Hypothalamus (tissue), 51 donors: ENCODE measurements at places on chromosomes 12 and 14.

- no peak for DNase-seq
These were observed 89.2 kb downstream of the KCNK10 start for GRCh38 chr14:88233915-88234314.

DNA sequence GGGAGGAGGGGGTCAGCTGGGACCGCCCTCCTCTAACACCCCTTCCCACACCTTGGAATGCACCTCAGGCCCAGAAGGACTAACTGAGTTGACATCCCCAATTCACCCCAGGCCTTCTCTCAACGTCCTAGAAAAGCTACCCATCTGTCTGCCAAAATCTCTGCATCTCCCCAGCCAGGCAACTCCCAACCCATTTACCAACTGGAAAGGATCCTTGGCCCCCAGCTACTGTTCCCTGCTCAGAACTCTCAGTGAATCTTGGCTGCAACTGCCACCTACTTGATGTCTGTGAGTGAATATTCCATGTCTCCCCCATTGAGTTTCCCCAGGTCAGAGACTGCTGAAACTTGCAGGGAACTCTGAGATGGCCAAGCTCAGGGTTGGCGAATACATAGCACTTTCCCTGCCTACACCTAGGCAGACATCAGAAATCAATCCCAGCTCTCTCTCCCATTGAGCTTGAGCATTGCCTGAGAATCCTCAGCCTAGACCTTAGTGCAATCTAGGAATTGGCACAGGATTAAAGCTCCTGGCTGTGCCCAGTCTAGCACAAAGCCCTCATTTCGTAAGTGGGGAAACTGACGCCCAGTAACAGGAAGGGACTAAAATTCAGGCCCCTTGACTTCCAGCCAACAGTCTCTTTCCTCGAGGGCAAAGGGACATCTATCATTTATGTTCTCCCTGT is 71.9 kb upstream of the NCOR2 start:
- DNase-seq, result no peak

- DNase-seq, result no peak
These were observed 26.2 kb upstream of the PLEKHD1 start for GRCh38 chr14:69458350-69458749.

- no peak for DNase-seq
These were observed 27.4 kb downstream of the MMP17 start for GRCh38 chr12:131855521-131856142.

DNA sequence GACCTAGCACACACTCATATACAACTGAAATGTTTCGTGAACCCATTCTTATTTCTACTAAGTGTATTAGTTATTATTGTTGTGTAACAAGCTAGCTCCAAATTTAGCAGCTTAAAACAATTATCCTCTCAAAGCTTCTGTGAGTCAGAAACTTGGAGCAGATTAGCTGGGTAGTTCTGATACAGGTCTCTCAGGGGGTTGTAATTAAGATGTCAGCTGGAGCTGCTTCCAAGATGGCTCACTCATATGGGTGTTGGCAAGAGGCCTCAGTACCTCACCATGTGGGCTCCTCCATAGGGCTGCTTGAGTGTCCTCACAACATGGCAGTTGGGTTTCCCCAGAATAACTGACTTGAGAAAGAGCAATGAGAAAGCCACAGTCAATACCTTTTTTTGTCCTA is 9.8 kb downstream of the GPR135 start:
- DNase-seq, result no peak

DNA sequence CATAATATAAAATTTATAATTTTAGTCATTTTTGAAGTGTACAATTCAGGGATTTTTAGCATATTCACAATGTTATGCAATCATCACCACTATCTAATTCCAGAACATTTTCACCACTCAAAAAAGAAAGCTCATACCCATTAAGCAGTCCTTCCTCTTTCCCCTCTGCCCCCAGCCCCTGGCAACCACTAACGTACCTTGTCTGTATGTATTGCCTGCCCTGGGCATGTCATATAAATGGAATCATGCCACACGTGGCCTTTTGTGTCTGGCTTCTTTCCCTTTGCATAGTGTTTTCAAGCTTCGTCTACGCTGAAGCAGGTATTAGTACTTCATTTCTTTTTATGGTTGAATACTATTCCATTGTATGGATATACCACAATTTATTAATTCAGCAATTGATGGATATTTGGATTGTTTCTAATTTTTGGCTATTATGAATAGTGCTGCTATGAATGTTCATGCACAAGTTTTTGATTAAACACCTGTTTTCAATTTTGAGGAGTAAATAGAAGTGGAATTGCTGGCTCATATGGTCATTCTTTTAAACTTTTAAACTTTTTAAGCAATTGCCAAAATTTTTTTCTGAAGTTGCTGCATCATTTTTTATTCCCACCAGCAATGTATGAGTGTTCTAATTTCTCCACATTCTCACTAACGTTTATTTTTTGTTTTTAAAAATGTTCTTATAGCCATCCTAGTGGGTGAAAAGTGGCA is 1.6 kb upstream of the SSTR1 start:
- DNase-seq, result no peak

GRCh38 chr12:121748571-121749265 is 36.2 kb downstream of the TMEM120B start:
- no peak for DNase-seq

DNA sequence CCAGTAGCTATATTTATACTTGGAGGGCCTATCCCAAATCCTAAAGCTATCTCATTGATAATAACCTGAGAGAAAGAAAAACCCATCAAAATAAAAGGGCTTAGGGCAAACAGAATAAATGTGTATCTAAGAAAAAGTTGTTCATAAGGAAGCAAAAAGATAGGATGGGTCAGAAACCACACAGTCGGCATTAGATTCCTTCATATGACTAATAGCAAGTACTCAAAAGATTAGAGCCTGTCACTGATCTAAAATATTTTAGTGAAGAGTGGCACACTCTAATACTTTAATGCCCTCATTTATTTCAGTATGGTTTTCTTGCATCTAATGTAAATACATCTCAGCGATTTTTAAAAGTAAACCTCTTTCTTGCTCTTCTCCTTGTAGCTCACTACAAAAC is 17.1 kb upstream of the NAV3 start:
- no peak for DNase-seq

DNA sequence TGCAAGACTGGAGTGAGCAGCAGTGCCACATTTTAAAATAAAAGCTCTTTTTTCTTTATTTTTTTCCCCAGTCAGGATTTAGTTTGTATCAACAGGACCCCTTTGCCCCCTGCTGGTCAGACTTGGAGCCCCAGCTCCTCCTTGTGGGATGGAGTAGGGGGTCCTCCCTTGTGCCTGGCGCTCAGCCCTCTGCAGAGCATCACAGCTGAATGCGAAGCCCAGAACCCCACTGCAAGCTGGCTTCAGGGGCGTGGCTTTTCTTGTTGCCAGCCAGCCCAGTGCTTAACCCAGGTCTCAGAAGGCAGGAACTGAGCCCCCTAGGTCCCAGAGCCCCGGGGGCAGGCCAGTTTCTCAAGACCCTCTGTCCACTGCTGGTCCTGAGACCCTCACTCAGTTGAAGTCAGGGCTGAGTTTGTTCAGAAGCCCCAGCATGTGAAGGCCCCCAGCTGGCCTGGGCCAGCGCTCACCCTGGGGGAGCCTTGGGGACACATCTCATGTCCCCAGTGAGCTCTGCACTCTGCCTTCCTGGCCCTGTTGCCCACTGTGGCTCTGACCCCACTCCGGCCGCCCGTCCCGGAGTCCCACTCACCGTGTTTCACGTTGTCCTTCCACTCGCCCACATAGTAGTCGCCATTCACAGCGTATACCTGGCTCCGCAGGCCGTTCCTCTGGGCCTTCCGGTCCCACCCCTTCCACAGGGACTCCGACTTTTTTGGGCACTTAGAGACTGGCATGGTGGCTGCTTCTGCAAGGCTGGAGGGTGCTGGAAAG is 519 bp downstream of the MORN3 start:
- DNase-seq, result peak; percentile 6

- DNase-seq, result no peak
These were observed 45.7 kb downstream of the EIF2S3B start for GRCh38 chr12:10551375-10551774.

- DNase-seq, result no peak
These were observed 7.3 kb upstream of the TMEM119 start for GRCh38 chr12:108605000-108605689.

GRCh38 chr12:15858353-15858752 is 23.8 kb upstream of the STRAP start:
- DNase-seq, result no peak

DNA sequence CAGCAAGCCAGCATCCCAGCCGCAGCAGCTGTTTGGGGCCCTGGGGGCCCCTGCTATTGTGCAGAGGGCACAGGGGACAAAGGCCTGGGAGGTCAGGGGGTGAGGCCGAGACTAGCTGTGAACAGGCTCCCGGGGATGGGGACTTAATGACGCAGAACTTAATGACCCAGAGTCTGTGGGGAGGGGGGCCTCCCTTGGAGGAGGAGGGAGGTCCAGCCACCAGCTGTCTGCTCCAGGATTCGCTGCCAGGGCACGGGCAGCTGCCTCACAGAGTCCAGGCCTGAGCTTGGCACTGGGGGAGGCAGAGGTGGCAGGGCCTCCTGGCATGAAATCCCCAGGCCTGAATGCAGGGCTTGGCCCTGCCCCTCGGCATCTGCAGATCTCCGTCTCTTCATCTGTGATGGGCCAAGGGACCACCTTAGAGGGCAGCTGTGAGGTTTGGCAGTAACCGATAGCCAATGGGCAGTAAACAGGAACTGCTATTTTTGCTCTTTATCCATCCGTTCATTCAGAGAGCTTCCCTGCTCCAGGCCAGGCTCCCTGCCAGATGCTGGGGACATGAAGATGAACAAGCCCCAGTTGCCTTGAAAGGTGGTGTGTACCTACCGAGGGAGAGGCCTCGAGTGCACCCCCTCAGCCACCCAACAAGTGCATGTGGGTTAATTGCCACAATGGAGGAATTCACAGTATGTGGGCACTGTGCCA is 6.7 kb downstream of the FAM222A start:
- peak; percentile 51 for DNase-seq
